ENCODE measurements at places on chromosomes 13 and 19.
A peak's percentile ranks its signal among the peaks of the same experiment; 100 is the strongest.

DNA sequence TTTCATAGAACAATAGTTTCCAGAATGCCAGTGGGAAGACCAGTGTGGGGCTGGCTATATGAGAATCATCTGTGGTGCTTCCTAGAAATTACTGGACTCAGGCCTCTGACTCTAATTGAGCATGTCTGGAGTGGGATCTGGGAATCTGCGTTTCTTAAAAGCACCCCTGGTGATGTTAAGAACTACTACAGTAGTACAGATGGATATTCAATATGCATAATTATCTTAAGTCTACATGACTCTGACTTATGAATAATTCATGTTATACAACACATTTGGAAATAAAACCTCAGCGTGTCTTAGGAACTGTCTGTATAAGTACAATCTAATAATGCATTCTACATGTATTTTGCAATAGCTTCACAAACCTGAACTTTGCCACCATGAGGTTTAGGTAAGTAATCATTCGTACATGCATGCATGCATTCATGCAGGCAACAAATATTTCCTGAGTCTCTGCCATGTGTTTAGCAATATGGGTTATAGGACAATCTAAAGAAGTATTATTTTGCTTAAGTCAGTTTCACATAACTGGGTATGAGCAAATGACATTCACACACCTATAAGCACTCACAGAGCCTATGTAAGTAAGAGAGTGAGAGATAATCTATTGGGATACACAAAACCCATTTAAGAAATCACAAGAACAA, 62.0 kb downstream of the EPSTI1 start:
- DNase-seq, result peak; percentile 39

- no peak for DNase-seq
These were observed 122.1 kb downstream of the CYSLTR2 start for GRCh38 chr13:48775804-48776203.

- no peak for DNase-seq
These were observed 26.7 kb downstream of the EBPL start for GRCh38 chr13:49664606-49665005.

DNA sequence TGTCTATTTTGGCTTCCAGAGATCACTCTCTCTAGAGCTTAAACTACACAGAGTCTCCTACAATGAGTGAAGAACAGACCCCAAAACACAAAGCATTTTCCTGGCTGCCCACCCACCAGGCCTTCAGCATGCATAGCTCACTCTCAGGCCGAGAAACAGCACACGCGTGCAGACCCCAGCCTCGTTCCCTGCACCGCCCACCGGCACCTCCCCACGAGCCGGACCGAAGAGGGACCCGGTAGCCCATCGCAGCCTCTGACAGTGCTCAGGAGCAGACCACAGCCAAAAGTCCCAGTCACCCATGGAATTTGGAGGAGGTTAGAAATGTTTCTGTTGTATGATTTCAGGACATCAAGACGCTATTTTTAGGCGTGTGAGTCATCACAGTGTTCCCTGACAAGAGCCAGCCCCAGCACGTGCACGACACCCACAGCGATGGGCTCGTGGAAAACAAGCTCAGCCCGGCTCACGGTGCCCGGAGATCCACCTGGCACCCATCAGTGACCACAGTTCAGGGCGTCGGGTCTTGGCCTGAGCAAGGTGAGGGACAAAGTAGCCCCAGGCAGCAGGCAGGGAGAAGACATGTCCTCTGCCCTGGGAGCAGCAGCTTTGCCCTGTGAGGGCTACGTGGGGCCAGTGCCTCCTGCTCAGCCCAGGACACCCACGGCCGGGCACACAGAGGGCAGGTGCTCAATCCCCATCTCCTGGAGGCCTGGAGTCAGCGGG, 50.1 kb upstream of the SPACA7 start:
- DNase-seq, result no peak

- no peak for DNase-seq
These were observed 4.9 kb downstream of the LIPE start for GRCh38 chr19:42422092-42422900.

Measured in DMS 273 treated with DMSO at 0.1 percent for 48 hours (cell line).